ENCODE measurements at places on chromosomes 12 and 14.

- no peak for DNase-seq
Observed at GRCh38 chr12:27790179-27790578, 10.1 kb upstream of the MANSC4 start.

GRCh38 chr14:68181519-68182326 is 362.1 kb downstream of the RAD51B start:
- DNase-seq: no peak

DNA sequence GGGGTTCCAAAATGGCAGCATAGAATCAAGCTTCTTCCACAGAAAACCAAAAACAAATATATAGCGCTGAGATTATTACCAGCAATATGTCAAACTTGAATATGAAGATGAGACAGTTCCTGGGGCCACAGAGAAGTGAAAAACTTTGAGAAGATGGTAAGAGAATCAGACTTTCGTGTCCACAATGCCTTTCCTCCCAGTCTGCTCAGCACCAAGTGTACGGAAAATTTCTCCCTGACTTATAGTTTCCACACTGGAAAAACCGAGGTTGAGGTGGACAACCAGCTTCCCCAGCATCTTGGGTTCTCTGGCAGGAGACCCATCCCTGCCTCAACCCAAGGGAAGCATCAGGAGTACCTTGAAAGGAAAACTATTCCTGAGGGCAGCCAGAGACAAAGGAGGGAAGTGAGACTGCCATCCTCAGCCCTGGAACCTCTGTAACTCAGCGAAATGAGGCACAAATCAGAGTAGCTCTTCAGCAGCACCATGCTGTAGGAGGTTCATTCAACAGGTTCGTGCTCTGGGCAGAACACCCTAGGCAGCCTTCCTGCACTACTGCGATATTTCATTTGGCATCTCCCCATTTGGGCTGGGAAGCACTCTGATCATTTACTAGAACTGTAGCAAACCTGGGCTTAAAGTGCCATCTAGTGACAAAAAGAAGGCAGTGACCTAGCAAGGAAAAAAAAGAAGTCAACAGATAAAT is 52.4 kb upstream of the CAPRIN2 start:
- DNase-seq: peak; percentile 64

DNA sequence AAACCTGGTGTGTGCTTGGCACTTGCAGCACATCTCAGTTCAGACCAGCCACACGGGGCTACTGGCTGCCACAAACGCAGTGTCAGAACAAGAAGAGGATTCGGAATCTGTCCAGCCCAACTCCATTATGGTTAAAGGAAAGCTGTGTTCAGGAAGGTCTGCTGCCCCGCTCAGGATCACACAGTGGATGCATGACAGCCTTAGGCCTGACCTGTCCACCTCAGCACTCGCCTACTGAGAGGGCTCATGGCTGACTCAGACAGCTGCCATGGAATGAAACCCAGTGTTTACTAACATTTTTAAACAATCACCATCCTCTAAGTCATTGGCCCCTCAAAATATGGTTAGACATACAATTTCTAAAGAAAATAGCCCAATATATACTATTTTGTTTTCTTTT is 5.6 kb upstream of the NIN start:
- no peak for DNase-seq

DNA sequence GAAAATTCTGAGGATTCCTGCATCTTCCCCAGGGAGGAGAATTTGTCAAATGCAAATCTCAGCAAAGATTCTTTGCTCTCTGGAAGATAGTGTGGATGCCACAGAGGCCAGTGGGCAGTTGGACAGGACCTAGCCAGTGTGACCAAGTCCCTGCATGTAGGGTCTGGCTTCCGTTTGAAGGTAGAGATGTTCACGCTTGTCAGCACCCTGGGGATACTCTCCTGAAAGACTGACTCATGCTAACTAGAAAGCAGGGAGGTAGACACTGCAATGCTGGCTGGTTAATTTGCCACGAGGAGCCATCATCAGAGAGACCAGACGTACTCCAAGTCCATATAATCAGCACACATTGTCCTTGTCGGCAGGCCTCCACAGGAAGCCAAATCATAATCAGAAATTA is 130.1 kb downstream of the SAMD4A start:
- DNase-seq: no peak

- no peak for DNase-seq
Observed at GRCh38 chr12:47237751-47238211, 158.0 kb upstream of the AMIGO2 start.

- DNase-seq: no peak
Observed at GRCh38 chr14:100523131-100523842, 63.9 kb downstream of the BEGAIN start.

DNA sequence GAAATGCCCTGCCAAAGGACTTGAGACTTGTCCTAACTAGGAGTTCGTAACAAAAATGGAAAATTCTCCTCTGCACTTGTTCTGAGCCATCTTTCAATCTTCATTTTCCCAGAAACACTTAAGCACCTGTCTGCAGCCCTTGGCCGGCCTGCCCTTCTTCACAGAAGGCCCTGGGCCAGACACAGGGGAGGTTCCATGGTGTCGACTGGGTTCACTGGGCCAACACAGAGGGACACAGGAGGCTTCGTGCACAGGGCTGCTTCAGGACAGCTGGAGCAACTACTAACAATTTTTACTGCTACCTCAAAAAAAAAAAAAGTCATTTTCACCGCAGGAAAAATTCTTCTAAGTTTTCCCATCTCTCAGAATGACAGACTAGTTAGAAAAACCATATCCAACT is 19.6 kb downstream of the NID2 start:
- DNase-seq: no peak

DNA sequence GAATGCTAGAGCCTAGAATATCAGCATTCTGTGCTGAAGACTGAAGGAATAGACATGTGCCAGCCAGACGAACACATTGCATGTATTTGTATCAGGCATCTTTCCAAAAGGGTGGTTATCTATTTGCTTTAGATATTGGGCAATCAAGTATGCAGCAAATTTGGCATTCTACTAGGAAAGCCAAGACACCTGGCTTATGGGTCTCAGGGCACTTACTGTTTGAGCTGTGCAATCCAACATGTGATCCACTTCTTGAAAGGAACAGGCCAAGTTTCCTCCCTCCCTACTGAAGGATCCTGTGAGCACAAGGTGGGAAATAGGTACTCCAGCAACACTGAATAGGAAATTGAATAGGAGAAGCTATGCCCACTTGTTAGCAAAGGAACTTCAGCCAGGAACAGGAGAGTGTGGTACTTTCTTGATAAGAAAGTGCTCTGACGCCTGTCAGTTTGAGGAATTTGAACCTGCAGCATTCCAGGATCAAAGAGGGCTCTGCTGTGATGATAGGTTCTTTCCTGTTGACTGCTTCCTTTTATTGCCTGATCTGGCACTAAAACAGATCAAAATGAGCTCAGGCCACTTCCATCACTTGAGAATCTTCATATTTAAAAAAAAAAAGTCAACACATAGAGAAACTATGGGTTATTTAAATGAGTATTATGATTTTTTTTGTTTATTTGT is 20.6 kb downstream of the OR6S1 start:
- no peak for DNase-seq

- no peak for DNase-seq
Observed at GRCh38 chr12:53871367-53871766, 67.3 kb upstream of the HOXC13 start.

- no peak for DNase-seq
Observed at GRCh38 chr12:6250343-6250742, 50.1 kb downstream of the CD9 start.

DNA sequence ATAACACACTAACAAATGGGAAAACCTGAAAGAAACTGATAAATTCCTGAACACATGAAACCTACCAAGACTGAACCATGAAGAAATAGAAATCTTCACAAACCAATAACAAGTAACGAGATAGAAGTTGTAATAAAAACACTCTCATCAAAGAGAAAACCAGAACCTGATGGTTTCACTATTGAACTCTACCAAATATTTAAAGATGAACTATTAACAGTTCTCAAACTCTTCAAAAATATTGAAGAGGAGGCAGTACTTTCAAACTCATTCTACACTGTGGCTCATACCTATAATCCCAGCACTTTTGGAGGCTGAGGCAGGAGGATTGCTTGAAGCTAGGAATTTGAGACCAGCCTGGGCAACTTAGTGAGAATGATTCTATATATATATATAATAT is 48.4 kb upstream of the TMTC2 start:
- no peak for DNase-seq

GRCh38 chr14:93741556-93742230 is 46.6 kb downstream of the PRIMA1 start:
- DNase-seq: no peak

DNA sequence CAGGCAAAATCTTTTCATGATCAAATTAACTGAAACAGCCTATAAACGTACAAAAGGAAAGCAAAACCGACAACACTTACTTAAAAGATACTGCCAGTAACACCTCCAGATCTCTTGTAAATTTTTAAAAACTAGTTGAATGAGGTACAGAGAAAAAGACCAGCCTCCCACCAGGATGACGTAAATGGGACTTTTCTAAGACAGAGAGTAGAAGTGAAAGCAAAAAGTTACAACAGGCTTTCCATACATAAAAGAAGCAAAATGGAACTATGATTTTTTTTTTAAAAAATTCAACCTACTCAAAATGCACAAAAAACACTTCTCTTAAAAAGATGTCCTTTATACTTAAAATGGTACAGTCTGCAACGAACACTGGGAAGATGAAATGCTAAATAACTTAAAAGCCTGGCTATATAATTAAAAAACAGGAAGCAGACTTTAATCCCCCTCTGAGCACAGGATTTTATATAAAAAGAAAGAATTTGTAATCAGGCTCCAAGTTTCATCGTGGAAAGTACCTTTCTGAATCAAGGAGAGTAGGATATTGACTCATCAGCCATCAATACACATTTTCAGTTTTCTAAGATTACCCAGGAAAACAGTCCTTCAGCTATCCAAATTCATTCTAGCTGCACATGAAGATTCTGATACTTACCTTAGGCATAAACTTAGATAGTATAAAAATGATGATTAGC is 14.2 kb upstream of the MYO1A start:
- DNase-seq: no peak

DNA sequence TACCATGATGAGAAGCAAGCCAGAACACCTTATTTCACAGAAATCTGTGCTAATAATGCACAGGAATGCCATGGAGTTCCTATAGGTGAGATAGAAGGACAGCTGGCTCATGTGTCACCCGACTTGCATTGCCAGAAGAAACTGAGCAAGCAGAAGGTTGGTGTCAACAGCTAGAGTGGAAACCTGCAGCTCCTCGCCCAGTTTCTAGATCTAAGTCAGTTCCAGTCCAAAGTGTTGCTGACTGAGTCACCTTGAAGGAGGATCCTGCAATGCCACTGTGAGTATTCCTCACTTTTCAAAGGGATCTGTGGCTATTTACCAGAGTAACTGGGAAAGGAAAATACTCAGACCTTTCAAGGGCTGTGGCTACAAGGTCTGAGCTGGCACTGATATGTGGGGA is 17.1 kb downstream of the CDKL1 start:
- no peak for DNase-seq

DNA sequence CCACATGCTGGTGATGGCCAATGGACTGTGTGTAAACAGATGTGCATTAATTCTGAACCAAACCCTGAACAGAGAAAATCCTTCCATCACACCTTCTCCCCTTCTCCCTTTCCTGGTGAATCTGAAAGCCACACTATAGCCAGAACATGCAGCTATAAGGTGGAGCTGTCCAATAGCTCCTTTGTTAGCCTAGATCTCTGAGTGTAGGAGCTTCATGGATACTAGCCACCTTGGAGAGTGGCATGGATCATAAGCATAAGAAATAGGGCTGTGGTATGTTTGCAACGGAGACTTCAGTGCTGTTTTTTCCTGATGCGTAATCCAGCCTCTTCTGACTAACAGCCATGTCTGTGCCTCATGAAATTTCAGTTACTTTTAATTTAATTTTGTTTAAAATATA is 364.5 kb downstream of the BTG1 start:
- DNase-seq: no peak

DNA sequence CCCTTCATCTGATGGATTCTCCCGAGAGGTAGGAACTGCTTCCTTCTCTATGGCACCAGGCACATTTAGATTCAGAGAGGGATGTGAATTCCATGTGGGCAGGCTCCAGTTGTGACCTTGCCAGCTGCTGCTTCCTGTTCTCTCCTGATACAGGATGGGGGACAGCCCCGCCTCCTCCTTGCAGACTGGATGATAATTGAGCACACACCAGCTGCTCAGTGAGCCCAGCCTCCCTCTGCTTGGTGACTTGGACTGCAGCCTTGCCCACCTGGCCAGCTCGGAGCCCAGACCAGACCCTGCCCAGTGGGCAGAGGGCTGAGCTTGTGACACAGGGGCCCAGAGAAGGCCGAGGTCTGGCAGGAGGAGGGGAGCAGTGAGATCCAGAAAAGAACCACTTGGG is 90.2 kb downstream of the CALM1 start:
- DNase-seq: peak; percentile 81

DNA sequence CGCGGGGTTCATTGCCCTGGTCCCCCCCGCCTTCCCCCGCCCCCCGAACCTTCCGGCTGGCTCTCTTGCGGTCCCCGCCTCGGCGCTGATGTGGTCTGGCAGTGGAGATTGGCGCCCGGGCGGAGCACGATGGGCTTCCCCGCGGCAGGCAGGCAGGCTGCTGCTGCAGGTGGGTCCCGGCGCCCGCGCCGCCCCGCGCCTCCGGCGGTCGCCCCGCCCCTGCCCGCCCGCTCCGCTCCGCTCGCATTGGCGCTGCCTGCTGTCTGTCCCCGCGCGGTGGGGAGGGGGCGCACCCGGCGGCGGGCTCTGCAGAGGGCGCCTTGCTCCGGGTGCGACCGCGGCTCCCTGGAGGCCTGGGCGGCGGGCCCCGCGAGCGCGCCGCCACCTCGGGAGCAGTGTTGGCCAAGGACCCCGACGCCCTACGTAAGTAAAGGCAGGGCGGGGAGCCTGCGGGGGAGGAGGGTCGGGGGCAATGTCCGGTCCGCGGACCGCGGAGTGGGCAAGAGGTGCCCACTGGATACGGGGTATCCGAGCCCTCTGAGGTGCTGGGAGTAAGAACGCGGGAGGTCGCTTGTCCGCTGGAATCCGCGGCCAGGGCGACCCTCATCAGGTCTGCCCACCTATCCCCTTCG is at the start of gene AKAP5:
AKAP5 (plus strand) TSS at position 309 of the 632 bp plus-strand sequence. CDS start 2,896 bp downstream, outside the sequence.
- peak; percentile 52 for DNase-seq

DNA sequence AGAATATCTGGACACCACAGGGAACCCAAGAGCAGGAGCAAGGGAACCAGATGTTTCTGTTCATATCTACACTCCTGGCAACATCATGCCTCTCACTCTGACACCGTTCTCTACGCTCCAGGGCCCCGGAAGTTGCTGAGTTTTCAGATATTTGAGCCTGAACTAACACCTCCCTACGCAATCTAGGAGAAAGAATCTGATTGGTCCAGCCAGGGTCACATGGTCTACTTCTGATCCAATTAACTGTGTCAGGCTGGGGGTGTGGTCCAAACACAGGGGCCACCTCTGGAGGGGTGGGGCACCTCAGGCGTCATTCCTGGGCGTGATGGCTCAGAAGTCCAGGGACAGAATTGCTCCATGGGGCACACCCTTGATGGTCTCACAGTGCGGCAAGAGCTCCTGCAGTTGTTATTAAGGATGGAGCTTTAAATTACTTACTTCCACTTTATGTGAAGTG is 165.5 kb downstream of the PTPN11 start:
- DNase-seq: peak; percentile 53

- DNase-seq: no peak
Observed at GRCh38 chr14:76138119-76138757, 13.5 kb upstream of the GPATCH2L start.

All from DMS153 (cell line).